T-helper 1 cell (primary cell): ENCODE measurements at places on chromosomes 16 and 17.

DNA sequence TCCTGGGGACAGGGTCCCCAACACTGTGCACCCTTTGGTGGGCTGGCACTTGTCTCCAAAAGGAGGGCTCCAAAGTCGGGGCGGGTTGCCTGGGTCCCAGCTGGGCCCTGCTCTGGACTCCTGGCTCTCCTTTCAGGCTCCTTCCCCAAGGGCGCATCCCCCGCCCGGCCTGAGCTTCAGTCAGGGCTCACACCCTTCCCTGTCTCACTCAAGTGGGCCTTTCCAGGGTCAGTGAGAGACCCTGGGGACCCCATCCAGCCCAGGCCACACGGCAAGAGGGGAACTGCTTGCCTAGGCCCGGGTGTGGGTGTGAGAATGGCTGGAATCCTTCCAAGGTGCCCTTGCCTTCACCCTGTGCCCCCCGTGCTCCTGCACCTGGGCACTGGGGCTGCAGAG is 41.8 kb upstream of the SLC38A10 start:
- DNase-seq = no peak

- no peak for DNase-seq
Observed at GRCh38 chr17:9021992-9022572, 772 bp downstream of the NTN1 start.

DNA sequence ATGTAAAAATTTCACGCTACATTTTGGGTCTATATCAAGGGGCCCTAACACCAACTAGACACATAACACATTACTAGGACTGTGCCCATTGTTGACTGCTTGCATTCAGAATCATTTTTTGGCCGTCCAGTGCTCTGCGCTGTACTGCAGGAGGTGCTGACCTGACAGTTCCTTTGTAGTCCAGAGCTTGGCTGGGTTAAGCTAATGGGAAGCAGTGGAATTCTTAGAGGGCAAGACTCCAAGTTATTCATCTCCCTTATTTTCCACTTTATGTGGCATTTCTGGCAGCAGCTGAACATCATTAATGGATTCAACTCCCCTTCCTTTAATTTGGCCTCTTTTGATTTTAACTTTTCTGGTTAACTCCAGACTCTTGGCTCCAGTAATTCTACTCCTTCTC is 351.7 kb downstream of the CDH8 start:
- DNase-seq = no peak

GRCh38 chr16:4744555-4745273 is 10.4 kb downstream of the DNAAF8 start:
- DNase-seq = no peak

DNA sequence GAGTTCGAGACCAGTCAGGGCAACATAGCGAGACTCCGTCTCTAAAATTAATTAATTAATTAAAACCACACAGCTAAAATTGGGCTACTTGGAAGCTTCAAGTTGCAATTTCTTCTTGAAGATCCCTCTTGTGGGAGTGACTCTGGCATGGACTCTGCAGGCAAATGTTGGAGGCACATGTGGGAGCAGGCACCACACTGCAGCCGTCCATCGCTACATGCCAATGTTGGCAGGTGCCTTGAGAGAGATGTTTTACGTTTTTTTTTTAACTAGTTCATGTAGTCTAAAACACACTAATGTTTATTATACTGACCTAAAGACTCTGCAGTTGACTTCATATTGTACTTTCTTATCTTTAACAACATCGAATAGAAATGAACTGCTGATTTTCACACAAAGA is 7.9 kb upstream of the CCL8 start:
- no peak for DNase-seq

- no peak for DNase-seq
Observed at GRCh38 chr17:67549820-67550219, 167.9 kb upstream of the NOL11 start.

DNA sequence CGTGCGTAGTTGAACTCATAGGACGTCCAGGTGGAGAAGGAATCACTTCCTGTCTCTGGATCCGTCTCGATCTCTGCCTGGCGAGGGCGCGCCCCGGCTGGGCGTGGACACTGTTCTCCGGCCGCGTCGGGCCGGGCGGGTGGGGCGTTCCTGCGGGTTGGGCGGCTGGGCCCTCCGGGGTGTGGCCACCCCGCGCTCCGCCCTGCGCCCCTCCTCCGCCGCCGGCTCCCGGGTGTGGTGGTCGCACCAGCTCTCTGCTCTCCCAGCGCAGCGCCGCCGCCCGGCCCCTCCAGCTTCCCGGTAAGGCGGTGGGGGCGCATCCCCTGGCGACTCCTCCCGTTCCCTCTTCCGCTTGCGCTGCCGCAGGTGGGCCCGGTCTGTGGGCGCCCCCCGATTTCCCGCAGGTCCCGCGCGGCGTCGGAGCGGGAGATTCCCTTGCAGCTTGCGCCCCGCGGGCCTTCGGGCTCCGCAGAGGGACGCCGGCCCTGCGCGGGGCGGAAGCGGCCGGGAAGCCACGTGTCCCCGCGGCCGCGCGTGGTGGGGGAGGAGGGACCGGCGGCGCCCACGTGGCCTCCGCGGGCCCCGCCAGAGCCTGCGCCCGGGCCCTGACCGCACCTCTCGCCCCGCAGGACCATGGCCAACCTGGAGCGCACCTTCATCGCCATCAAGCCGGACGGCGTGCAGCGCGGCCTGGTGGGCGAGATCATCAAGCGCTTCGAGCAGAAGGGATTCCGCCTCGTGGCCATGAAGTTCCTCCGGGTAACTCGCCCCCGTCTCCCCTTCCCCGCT is at the start of gene NME2:
Gene NME2, plus strand, starts transcription at position 214 of the 789 bp plus-strand sequence. Its CDS starts 420 bp downstream, at position 634.
- DNase-seq = peak; percentile 42

DNA sequence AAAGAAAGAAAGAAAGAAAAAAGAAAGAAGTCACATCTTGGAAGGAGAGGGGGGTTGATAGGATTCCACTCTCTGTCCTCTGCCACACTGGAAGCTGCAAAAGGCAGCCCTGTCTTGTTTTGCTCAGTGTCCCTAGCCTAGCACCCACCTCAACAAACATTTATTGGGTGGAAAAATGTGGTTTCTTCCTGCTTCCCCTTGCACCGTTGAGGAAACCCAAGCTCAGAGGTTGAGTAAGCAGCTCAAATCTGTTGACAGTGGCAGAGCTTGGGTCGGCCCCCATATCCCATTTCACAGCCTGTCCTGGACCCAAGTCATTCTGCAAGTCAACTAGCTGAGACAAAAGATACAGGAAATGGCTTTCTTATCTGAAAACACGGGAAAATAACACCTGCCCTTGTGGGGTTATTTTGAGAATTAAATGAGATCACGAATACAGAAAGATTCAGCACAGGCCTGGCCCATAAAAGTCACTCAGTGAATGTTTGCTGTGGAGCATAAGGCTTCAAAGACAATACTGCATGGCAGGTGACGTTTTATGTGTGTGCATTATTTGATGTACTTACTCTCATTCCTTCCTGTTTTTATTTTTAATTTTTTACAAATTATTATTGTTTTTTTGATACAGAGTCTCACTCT is 63.6 kb downstream of the SCNN1B start:
- no peak for DNase-seq

DNA sequence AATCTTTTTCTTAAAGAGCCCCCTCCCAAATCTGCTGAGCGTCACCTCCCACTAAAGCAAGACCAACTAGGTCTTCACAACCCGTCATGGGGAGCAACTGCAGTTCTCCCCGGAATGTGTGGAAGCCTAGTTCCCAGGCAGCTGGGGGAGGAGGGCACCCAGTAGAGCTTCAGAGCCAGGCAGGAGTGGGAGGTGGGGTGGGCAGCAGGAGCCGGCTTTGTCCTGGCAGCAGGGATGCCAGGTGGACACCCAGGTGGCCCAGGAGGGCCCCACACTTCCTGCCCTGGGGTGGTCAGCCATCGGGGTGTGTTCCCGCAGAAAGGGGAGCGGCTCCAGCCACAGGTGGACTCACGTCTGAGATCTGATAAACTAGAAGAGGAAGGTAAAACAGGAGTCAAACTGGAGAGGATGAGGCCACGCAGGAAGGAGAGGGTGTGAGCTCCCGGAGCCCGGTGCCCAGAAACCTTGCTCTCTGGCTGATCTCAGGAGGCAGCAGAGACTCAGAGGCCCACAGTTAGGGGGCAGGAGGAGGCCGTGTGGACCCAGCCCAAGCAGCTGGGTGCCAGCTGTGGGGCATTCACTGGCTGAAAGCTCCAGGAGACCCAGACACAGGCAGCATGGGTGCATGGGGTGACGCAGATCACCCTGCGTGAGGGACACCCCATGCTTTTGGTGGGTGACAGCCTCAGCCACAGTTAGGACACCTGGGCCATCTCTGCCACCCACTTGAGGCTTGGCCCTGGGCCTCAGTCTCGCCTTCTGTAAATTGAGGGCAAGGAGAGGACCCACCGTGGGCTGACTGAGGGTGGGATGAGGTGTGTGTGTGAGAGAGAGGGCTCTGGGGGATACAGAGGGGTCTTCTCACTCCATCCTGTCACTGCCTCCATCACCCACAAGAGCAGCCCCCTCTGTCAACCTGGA is 260.8 kb upstream of the TNRC6C start:
- DNase-seq = no peak

DNA sequence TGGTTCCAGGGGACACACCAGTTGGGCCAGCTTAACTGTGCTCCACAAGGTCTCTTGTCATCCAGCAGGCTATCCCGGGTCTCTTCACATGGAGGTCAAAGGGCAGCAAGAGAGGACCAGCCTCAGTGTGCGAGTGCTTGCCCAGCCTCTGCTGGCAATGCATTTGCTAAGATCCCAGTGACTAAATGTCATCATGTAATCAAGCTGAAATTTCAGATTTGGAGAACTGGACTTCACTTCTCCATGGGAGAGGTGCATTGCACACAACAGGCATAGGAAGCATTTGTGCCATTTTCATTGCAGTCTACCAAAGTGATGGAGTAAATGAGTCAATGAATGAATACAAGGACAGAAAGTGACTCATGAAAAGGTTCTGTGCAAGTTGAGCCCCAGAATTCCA is 51.2 kb upstream of the KDM8 start:
- DNase-seq = no peak

DNA sequence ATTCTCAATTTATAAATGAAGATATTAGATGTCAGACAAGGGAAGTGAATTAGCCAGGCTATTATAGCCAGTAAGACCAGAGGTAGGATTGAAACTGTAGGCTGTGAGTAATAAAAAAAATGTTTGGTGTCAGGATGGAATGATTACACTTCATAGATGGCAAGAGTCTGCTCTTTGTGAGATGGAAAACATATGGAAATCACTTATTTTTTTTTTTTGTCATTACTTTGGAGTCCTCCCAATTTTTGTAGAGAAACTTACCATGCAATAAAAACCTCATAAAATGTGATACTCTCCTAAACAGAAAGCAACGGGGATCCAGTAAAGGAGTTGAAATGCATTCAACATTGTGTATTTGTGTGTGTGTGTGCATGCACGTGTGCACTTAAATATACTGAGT is 532.7 kb upstream of the CDH8 start:
- no peak for DNase-seq

DNA sequence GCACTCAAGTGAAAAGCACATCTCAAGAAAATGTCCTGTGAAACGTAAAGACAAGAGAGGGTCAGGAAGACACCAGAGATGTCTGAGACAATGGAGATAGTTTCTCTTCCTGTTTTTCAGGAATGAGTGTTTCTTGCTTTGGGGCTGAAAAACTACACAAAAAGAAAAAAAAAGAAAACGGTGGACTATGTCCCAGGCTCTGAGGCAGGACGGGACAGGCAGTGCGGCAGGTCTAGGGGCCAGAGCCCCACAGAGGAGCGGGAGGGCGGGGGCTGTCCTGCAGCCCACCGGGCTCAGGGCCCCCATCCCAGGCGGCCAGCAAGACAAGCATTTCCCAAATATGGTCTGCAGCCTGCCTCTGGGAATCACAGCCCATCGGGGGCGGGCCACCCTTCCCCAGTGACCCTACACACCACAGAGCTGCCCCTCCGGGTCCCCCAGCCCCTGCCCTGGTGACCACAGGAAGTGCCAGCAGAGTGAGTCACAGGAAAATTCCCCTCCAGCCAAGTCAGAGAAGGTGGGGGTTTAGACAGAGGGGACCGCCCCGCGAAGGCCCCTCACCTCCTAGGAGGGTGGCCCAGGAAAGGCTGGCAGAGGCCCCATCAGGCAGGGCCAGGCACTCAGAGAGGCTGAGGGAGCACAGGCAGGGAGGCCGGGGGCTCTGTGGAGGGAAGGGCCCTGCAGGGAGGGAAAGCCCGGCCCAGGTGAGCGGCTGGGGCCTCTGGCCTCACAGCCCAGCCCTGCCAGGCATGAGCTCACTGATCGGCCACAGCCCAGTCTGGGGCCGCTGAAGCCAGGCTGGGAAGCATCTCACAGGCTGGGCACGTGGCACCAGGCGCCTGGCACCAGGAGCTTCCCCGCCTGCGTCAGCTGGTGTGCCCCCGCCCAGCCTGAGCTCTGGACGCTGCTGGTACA is 6.3 kb downstream of the BCAR1 start:
- DNase-seq = no peak

DNA sequence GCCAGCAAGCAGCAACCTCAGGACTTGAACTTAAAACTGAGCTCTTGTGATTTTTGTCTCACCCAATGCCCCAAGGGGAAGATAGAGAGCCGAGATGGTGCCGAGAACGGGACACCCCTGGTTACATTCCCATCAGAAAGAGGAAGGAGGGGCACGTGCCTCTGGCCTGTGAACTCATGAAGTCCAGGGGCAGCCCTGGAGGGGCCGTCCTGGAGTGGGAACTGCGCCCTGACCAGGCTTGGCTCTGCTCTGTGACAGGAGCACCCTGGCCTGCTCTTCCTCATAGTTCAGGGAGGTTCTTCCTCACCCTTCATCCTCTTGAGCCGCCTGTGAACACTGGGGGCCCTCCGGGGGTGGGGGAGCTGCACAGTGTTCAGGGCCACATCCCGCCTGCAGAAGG is 130.3 kb upstream of the FOXF1 start:
- no peak for DNase-seq

DNA sequence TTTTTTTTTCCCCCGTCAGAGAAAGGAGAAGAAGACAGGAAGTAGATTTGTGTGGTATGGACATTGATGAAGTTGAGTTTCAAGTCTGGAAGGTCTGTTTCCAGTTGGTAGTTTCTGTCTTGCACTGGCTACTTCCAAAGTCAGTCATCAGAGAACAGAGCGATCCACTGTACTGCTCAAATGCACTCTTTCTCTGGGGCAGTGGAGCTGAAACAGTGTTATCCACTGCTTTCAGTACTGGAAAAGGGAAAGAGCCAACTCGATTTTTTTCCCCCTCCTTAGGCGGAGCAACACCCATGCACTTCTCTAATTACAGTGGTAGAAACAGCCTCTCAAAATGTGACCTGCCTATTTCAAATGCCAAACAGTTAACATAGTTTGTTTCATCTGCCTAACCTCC is 7.4 kb downstream of the PRKCA start:
- DNase-seq = peak; percentile 28

DNA sequence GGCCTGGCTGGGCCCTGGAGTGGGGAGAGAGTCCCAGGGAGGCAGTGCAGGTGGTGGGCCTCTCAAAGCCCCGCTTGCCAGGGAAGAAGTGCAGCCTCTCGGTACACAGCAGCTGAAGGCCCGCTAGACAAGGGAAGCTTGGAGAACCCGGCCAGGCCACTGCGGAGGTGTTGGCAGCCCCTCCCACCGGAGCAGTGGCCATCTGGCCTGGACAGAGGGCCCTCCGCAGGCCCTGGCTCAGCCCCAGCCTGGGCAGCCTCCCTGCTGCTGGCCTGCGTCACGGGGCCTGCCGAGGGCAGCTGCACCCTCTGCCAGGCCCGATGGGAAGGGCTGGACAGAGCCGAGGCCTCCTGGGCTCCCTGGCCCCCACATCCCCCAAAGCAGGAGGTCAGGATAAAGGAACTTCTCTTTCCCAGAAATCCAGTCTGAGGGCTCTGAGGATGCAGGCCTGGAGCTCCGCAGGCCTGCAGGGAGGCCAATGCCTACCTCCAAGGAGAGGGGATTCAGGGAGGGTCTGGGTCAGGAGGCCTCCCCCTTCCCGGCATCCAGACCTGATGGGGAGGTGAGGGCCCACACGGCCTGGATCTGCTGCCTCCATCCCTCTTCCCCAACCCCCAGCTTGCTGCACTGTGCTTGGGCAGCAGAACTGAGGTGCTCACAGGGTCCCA is 4.3 kb downstream of the SPPL2C start:
- DNase-seq = no peak

GRCh38 chr16:30663820-30664219 is 5.6 kb downstream of the FBRS start:
- no peak for DNase-seq
